ENCODE measurements at places on chromosomes 11 and 22. TPM values are rescaled to one million over a fixed set of nuclear protein-coding genes. Genes with fewer than 3 reads are reported as not detected.

Gene LMO2
- not detected for total RNA-seq

Gene GDPD4
- not detected for total RNA-seq

Gene C11orf91
- not detected for total RNA-seq

Gene CDCA5
- total RNA-seq, result 82.0 TPM

Gene TTC36
- total RNA-seq, result 0.78 TPM

Gene CTTN
- total RNA-seq, result 33.4 TPM
